ENCODE measurements at places on chromosomes 2 and 18.

DNA sequence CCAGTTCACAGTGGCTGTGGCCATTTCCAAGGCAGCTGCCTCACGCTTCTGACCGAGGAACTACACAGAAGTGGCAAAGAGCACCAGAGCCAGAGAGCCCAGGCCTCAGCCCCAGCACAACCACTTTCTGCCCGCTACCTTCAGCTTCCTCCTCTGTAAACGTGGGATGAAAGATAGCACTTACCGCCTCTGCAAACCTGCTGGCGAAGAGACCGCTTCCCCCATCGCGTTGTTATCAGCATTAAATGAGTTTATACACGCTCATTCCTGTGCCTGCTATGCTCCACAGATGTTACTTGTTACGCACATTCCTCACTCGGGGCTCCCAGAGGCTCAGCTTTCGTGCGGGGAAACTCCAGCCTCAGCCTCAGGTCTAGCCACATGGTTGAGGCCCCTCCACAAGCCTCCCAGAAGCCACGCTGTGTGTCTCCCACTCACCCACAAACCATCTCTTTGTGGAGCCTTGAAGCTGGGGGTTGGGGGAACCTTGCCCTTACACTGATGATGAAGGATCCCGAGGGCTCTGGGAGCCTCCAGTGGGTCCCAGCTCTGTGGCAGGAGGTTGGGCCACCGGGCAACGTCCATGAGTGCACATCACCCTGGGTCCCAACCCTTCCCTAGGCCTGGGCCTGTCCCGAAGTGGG, 63.3 kb upstream of the SMAD7 start:
- no peak for DNase-seq

DNA sequence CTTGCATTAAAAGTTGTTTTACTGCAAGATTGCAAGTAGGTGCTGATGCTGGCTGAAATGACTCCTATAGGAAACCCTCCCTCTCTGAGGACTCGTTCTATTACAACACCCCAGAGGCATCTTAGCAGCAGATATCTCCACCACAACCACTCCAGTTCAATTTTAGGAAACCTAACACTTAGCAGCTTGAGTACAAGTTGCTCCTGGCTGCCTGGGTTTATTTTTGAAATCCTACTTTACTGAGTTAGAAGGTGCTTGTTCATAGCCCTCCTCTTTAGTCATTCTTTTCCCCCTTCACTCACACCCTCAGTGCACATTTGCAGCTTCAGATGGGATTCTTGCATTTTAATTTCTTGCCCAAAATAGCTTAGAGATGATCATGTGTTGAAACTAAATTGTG, 111.5 kb downstream of the MTCL1 start:
- DNase-seq, result no peak

DNA sequence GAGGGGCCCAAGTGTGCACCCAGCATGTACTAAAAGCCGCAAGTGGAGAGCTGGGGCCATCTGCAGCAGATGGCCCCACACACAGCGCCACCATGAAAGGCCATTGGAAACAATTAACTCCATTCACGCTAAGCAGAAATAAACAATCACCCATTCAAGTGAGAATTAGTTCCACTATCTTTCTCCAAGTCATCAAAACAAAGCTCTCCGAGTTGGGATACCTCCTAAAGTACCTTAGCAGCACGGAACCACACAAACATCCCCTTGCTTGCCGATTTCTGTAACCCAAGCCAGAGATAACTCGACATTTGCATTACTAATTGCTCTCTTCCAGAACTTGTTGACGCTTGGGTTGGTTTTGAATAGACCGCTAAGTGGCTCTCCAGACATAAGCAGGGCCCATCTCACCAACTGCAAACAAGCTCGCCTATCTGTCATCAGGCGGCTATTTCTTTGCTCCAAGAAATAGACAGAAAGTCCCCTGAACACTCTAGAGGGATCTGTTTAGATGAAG, 840.6 kb upstream of the SALL3 start:
- peak; percentile 90 for DNase-seq

DNA sequence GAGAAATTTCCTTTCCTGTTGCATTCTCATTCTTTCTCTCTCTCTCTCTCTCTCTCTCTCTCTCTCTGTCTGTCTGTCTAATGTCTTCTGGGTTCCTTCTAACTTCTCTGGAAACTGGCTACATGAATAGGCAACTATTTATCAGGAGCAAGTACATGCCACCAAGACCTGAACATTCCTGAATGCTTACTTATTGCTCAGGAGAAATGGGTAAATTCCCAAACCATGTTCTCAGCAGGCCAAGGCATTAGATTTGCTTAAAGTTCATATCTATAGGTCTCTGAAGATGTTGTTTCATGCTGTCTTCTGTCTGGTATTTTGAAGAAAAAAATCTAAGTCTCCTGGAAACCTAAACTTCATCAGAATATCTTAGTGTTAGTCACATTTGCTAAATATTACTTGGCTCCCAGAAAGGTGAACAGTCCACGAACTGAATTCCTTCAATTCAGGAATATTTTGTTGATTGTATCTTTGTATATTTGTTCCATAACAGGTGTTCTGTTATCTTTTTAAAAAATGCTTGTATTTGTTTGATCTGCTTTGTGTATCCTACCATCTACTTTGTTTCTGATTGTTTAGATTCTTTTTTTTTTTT, 77.2 kb upstream of the FIGN start:
- no peak for DNase-seq

GRCh38 chr2:100998235-100998573, 3.9 kb upstream of the RPL31 start:
- no peak for DNase-seq

DNA sequence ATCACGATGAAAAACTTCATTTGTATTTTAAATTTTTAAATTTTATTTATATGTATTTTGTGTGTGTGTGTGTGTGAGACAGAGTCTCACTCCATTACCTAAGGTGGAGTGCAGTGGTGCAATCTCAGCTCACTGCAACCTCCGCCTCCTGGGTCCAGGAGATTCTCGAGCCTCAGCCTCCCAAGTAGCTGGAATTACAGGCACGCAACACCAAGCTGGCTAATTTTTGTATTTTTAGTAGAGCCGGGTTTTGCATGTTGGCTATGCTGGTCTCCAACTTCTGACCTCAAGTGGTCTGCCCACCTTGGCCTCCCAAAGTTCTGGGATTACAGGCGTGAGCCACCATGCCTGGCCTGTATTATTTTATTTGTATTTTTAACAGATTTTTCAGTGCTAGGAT, 45.8 kb upstream of the WIPF1 start:
- no peak for DNase-seq

DNA sequence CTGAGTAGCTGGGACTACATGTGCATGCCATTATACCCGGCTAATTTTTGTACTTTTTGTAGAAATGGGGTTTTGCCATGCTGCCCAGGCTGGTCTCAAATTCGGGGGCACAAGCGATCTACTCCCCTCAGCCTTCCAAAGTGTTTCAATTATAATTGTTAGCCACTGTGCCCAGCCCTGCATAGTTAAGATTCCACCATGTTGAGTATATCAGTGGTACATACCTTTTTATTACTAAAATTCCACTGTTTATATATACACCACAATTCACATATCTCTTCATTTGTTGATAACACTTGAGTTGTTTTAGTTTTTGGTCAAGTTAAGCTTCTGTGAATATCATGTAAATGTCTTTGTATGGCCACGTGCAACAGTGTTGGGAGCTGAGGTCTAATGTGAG, 12.8 kb upstream of the FMNL2 start:
- DNase-seq, result no peak

- no peak for DNase-seq
Observed at GRCh38 chr2:55155206-55155605, 76.9 kb downstream of the CLHC1 start.

GRCh38 chr2:100212850-100213249, 70.5 kb upstream of the AFF3 start:
- DNase-seq, result no peak

- DNase-seq, result no peak
Observed at GRCh38 chr2:144572977-144573376, 53.1 kb upstream of the ZEB2 start.

DNA sequence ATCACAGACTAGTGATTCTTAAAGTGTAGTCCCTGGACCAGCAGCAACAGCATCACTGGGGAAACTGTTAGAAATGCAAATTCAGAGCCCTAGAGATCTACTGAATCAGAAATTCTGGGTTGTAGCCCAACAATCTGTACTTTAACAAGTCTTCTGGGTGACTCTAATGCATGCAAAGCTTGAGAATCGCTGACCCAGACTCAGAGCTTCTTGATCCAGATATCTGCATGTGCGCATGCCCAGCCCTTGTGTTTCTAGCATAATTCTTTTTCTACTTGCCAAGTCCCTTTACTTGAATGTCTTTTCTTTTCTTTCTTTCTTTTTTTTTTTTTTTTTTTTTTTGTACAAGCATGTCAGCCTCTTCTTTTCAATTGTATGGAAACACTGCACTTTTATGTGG, 60.4 kb downstream of the FIGN start:
- no peak for DNase-seq

GRCh38 chr2:239684271-239684810, 283.5 kb upstream of the HDAC4 start:
- no peak for DNase-seq

GRCh38 chr18:56112013-56112749, 524.2 kb upstream of the TCF4 start:
- no peak for DNase-seq

- no peak for DNase-seq
Observed at GRCh38 chr2:145000376-145000775, 480.5 kb upstream of the ZEB2 start.

DNA sequence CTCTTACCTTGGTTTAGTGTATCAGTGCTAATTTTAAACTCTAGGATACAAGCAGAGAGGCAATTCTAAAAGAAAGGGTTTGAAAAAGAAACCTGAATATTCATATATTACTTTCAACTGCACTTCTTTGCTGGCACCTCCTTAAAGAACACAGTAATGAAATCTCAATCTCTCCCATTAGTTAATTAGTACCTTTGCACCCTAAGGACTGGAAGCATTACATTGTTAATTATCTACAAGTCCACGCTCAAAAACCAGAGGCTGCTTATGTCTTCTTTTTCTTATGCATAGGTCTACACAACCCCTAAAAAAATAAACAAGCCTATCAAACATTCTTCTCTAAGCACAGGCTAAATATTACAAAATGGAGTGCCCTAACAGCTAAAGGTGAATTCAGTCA, 20.2 kb downstream of the EPHA4 start:
- DNase-seq, result no peak

DNA sequence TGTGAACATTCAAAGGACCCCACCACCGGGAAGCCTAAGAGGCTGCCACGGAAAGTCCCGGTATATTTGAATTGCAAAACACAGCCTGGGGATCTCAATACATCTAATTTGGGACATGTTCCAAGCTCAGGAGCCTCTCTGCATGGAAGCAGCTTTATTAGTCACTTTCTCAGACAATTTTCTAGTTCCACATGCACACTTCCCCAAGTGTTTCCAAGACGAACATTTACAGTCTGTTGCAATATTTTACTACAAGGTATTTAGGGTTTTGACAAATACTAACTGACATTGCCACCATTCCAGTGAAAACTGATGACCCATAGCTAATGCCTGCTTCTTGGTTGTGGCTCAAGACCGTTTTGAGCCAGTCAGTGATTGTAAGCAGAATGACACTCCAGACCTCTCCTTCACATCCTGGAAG, 145.3 kb downstream of the NCKAP5 start:
- DNase-seq, result no peak

- DNase-seq, result no peak
Observed at GRCh38 chr2:7633566-7634153, 716.4 kb downstream of the RNF144A start.

GRCh38 chr2:67840460-67841068, 222.2 kb downstream of the C1D start:
- DNase-seq, result peak; percentile 59

DNA sequence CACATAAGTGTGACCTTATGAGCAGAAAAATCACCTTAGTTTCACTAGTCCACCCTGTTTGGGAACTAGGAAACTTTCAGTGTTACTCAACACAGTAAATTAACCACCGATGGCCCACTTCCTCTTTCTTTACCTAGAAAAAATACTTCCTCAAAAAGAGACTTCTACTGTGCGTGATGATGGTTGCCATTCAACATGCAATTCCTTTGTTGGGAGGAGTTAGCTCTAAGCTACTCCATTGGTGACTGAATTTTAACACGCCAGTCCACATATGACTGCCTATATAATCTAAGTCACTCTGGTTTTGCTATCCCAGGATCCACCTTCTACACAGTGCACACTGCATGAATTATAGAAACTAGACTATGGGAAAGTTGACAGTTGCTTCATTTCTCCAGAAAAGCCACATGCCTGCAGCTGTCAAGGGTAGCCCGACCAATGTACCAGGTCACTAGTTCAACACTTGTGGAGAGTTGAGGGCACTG, 47.8 kb upstream of the REG3G start:
- DNase-seq, result no peak

DNA sequence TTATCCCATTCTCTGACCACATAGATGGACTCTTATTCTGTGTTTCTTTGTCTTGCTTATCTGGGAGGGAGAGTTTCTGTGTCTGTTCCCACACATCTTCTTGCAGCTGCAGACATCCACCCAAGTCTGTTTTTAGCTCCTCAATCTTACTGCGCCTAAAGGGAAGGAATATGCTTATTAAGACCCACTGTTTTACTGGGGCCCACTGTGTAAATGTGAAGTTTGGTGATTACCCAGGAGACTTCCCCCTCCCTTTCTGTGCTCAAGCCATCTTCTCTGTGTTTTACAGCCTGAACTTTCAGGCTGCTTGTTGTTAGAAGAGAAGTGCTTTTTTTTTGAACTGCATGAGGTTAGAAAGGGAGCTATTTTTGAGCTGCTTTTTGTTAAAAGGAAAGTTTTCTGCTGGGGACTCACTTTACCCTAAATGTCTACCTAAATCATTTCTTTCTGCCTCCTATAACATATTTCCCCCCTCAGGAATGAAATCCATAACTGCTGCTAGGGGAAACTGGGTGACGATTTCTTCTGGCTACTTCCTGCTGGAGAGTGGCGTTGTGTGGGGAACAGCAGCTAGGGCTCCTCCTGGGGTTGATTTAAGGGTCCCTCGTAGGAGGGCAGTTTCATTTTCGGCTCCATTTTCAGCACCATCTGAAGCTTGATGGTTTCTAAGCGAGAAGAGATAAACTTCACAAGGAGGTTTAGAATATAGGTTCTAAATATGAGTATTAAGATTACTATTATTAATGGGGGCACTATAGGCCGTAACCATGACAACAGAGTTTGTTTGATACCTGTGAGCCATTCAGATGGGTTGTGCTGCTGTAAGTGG, 39.5 kb upstream of the GMCL1 start:
- DNase-seq, result no peak

DNA sequence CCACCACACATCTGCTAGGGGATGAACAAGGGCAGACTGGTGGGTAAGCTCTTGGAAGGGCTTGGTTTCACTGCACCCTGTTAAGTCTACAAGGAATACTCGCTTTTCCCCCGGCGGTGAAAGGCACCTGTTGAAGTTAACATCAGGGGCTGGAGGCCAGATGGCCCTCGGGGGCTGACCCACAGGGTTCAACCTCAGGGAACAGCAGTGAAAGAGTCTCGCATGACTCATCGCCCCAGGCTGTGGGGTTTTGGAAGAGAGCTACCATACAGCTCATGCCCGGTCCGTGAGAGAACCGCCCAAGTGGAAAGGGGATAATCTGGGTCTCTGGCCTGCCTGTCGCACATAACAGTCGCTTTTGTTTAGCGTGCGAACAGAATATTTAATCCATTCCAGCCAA, 748.0 kb downstream of the DPP10 start:
- DNase-seq, result no peak

- DNase-seq, result peak; percentile 57
Observed at GRCh38 chr2:112150447-112150846, 12.3 kb downstream of the FBLN7 start.
